ENCODE measurements at places on chromosomes 5 and 9. TPM values are rescaled to one million over a fixed set of nuclear protein-coding genes. Genes with fewer than 3 reads are reported as not detected.

Gene COL27A1
- 0.27 TPM for total RNA-seq

Gene STC2
- total RNA-seq, result not detected

Gene GDNF
- not detected for total RNA-seq

Gene ZDHHC11B
- 0.52 TPM for total RNA-seq

DNA sequence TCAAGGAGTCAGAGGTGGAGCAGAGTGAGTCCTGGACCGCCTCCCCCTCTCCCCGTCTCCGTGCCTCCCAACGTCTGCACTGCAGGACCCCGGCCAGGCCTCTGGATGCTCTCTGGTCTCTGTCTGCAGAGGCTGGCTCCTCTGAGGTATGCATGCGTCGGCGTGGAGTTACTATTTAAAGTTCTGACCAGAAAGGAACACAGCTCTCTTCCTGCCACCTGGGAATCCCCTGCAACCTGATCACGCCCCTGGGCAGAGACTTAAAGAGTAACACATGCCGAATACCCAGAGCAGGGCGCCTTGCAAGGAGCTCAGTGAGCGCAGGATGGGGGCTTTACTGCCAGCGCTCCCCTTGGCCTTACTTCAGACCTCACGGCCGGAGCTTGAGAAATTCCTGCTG, 16.0 kb downstream of the ANXA6 start:
- peak; percentile 75 for DNase-seq

- no peak for DNase-seq
Measured at GRCh38 chr5:11301171-11301570, 540.1 kb upstream of the DAP start.

DNA sequence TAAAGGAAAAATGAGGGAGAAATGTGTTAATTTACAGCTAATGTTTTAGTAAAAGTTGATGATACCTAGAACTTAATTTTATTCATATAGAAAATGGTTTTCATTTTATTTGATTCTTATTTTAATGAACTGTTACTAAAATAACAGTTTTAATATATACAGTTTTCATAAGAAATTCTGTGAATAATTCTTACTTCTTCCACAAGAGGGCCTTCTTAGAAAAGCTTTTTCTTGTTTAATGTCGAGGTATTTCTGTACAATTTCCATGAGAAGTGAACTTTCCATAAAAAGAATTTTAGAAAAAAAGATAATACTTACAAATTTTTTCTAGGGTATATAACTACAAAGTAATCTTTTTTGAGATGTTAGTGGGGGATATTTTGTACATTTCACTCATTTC, 73.9 kb downstream of the KLF9 start:
- peak; percentile 32 for DNase-seq

DNA sequence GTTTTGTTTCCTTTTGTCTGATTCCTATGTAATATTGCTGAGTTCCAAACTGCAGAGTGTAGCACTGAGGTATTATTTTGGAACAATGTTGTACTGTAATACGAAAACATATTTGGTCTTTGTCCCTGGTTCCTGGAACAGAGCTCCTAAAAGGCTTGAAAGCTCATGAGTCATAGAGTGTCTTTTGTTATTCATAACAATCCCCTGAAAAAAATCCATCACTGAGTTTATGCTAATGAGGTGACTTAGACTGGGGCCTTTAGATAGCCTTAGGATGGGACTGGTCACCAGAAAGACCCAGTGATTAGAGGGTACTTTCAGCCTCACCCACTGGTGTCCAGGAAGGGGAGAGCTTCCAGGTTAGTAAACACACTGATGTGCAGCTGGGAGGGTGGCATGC, 132.7 kb upstream of the POU5F2 start:
- DNase-seq, result no peak

GRCh38 chr9:133991964-133992779, at the start of gene VAV2:
VAV2 (minus strand) TSS chr9:133992324; CDS start chr9:133992278, 46 bp downstream.
- peak; percentile 84 for DNase-seq

DNA sequence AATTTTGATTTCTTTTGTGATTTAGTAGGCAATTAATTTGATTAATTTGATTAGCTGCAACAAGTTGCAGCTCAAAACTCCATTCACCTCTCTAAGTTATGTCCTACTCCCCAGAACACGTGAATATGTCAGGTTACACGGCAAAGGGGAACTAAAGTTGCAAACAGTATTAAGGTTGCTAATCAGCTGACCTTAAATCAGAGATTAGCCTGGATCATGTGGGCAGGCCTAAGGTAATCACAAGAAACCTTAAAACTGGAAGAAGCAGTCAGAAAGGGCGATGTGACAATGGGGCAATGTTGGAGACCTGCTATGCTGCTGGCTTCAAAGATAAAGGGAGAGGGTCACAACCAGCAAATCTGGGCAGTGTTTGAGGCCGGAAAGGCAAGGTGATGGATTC, 47.3 kb upstream of the ANXA1 start:
- DNase-seq, result no peak

DNA sequence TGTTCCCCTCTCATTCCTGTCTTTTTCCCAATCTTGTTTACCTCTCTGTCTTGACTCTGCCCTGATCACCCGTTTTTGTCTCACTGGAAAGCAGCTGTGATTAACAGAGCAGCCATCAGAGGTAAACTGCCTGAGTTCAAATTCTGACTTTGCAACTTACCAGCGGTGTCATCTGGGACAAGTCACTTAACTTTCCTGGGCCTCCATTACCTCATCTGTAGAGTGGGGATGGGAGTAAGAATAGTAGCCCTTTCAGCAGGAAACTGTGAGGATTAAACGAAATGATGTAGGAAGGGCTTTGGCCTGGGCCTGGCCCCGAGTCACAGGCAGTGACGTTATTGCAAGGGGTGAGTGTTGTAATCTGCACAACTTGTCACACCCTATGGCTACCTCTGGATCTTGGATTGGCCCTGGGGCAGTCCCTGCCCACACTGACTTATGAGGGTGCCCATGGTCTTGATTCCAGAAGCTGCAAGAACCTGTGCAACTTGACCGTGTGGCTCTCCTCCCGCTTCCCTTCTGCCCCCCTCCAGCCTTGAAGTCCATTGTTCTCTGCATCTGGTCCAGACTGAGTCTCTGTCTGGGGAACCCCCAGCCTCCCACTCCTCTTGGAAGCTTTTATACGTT, 657 bp upstream of the PCDH12 start:
- DNase-seq, result no peak

GRCh38 chr5:158273035-158273434, 414.1 kb upstream of the CLINT1 start:
- DNase-seq, result no peak

Data from B cell (primary cell).